ENCODE measurements at places on chromosomes 12 and 14.

GRCh38 chr12:60231303-60231702 lies 635.5 kb downstream of the SLC16A7 start:
- peak; percentile 1 for DNase-seq

GRCh38 chr14:75018694-75019093 lies 16.0 kb downstream of the EIF2B2 start:
- DNase-seq = no peak

DNA sequence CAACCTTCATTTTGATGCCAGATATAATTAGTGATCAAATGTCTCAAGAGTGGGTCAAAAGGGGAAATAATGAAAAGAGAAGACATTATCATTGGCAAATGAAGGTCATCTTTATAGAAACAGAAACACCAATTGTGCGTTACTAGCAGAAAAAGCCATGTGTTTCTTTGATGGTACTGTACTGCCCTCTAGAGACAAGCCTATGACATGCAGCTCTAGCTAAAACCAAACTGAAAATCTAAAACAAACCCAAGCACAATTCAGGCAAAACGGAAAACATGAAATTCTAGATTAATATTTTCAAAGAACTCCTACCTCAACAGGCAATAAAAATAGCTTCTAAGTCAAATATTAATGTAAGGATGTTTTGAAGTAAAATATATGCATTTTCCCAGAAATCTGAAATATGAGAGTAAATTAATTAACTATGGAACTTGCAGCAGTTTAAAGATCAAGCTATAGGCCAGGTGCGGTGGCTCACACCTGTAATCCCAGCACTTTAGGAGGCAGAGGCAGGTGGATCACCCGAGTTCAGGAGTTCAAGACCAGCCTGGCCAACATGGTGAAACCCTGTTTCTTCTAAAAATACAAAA lies 115.4 kb downstream of the KLHL28 start:
- peak; percentile 37 for DNase-seq

DNA sequence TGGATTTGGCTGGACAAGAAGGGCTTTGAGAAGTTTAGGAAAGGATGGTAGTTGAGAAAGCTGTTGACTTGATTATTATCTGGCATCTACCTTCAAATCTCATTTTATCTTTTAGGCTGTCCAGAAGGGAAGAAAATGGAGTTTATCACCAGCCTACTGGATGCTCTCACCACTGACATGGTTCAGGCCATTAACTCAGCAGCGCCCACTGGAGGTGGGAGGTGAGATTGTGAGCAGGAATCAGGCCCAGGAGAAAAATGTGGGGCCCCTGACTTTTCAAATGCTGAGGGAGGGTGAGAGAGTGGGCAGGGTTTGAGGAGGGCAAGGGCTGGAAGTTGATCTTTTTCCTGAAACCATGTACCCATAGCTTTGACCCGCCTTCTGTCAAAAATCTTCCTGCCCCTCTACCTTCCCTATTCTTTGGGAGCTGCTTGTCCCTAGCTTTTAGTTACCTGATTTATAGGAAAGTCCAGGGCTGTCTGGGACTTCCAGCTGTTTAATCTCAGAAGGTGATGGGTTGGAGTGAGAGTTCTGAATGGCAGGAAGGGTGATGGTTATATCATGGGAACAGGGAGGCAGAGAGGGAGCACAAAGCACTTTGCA lies 134.2 kb downstream of the SMOC1 start:
- DNase-seq = peak; percentile 15

DNA sequence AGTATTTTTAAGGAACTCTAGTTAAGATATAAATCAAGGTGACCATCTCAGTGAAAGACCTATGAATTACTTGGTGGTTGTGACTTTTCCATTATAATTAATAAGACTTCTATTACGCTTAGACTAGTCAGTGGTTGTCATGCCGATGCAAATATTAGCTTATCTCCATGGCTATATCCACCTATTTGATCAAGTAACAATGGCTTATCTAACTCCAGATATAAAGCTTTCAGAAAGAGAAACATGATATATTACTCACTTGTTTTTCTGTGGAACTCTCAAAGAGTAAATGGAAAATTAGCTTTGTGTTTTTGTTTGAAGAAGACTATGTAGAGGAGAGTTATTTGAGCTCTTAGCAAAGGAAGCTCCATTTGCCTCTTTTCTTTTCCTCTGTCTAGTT lies 323.8 kb upstream of the DCN start:
- peak; percentile 1 for DNase-seq

GRCh38 chr12:59700153-59700450 lies 104.3 kb downstream of the SLC16A7 start:
- DNase-seq = no peak

- peak; percentile 57 for DNase-seq
Observed at GRCh38 chr12:52370926-52371608, 3.8 kb upstream of the KRT85 start.

- no peak for DNase-seq
Observed at GRCh38 chr12:43095669-43096280, 456.2 kb downstream of the ADAMTS20 start.

DNA sequence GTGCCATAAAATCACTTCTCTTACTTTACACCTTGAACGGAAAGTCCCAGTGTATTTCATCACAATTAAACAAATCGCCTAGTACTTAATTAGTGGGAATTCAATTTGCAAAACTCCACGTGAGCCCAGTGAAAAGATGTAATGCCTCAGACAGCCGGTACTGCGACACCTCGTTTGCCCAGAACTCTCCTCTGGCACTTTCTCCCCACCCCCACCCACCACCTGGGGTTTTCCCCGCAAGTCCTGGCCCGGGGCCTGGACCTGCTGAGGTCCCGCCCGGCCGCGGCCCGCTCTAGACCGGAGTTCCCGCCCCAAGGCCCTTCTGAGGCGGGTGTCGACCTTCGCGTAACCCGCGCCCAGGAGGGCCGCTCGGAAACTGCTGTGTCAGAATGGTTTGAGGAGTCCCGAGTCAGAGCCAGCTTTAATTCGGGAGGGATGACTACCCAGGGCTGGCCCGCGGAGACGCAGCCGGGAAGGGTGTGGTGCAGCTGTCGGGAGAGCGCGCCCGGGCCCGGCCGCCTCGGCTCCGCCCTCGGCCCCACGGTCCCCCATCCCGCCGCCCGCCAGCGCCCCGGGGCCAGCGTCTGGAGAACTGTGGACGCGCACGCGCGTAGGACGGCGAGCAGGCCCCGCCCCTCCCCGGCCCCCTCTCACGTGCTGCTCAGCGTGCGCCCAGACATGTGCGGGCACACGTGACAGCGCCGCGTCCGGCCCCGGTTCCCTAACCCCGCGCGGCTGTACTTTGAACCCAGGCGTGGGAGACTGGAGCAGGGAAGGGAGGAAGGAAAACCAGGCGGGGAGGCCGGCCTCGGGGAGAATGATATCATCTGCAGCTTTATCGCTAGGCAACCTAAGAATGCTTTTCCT lies 10.8 kb downstream of the BHLHE41 start:
- peak; percentile 93 for DNase-seq

- no peak for DNase-seq
Observed at GRCh38 chr14:76773956-76774820, 12.9 kb downstream of the VASH1 start.

DNA sequence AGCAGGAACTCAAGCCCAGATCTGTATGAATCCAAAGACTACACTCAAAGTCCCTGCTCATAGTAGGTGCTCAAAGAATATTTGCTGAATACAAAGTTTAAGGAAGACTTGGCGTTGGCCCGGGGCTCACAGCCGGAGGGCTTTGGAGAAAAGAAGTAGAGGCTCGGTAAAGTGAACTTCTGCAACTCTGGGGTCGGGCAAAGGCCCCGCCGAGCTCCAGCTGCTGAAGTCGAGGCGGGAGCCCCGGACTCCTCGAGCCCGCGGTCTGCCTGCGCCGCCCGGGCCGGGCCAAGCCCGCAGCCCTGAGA lies 335 bp downstream of the GCN1 start:
- DNase-seq = no peak

- peak; percentile 13 for DNase-seq
Observed at GRCh38 chr12:64903479-64904152, 79.2 kb downstream of the TBC1D30 start.

DNA sequence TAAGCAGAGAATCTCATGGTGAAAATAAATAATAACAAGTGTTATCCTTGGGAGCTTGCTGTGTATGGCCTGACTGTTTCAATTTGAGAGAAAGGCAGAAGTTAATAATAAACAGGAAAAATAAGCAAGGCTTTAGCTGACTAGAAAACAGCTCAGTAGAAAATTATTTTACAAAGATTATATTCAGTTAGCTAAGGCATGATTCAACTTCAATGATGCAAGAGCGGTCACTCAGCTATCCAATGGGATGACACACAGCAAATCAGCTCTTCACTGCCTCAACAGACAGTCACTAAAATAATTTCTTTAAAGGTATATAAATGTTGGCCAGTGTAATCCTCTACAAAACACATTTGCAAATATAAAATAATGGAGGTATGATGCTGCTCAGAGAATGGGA lies 18.6 kb downstream of the GSTZ1 start:
- DNase-seq = peak; percentile 39

- DNase-seq = no peak
Observed at GRCh38 chr14:101918065-101918989, 46.0 kb upstream of the DYNC1H1 start.

DNA sequence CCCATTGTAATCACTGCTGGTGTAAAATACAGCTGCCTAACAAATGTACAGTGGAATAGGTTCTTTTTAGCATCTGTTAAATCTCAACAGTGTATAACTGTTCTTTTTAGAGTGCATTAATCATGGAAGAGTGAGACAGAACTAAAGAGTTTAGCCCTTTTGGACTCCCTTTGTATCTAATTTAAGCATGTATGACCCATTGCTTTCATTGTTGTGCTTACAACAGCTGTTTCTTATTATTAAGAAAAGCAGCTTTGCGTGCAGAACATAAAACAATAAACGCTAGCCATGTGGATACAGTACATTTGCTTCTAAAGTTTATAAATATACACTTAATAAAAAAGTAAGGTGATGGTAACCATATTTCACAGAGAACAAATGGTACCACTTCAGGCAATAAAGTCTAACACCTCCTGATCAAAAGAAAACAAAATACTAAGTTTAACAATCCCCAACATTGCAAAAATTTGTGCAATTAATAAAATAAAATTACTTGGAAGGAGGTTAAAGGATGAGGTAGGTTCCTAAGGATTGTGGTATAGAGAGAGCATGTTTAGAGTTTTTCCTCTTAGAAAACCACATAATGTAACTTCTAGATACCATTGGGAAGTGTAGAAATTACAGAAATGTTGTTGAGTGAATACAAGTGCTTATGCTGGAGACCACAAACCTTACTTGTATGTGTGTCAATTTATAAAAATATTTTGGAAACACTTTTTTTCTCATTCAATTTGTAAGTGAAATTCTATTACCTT lies 448.7 kb downstream of the SLC6A15 start:
- peak; percentile 30 for DNase-seq
